K562 (cell line): ENCODE measurements at places on chromosomes 3 and 15. TPM values are rescaled to one million over a fixed set of nuclear protein-coding genes. Genes with fewer than 3 reads are reported as not detected.

GRCh38 chr3:136835089-136835812 is 16.3 kb downstream of the SLC35G2 start:
- no peak for DNase-seq

- DNase-seq = no peak
Observed at GRCh38 chr15:50262533-50262932, 3.0 kb downstream of the HDC start.

DNA sequence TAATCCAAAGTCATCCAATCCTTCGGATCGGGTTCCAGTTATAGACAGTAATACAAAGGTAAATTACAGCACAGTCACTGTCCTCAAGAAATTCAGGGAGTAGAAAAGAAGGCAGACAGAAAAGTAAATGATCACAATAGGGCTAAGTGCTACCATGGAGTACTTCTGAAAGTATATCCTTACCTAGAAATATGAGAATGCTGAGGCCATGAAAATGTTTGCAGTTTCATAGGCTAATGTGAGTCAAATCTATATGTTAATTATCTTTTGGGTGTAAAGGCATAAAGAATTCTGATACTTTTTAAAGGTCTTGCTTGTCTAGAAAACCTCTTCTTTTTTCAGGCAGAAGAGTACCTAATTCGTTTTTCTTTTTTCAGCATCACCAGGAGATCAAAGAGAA is 29.8 kb downstream of the PBRM1 start:
- no peak for DNase-seq

DNA sequence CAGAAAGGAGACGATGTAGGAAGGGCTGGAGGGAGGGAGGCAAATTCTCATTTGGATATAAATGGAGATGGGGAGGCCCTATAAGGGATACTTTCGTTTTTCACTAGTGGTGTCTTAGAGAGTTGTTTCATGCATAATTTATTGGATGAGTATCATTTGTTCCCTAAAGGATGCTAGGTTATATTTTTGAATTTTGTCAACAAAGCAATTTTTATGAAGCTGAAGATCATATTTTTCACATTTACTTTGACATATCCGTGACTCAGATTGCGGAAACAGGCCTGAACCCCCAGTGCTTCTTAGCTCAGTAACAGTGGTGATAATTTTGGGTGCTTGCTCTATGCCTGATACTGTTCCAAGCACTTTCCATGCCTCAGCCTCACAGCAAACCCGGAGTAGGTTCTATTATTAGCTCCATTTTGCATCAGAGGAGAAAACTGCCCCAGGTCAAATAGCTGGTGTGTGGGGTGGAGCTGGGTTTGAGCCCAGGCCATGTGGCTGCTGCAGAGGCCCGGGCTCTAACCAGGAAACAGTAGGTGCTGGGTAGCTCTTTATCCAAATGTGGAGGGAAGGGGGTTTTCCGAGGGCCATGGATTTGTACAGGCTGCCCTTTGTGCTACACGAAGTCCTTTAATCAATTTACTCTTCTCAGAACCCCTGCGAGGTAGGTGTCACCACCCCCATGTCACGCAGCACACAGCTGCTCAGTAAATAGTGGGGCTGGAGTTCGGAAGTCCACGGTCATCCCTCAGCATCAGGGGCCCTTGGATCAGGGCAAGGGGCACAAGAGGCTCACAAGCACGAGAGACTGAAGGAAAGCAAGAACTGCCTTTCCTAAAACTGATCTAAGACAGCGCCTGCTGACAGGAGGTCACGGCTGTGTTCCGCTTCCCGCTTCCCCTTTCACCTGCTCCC is 99.1 kb downstream of the SLC49A4 start:
- DNase-seq = no peak

DNA sequence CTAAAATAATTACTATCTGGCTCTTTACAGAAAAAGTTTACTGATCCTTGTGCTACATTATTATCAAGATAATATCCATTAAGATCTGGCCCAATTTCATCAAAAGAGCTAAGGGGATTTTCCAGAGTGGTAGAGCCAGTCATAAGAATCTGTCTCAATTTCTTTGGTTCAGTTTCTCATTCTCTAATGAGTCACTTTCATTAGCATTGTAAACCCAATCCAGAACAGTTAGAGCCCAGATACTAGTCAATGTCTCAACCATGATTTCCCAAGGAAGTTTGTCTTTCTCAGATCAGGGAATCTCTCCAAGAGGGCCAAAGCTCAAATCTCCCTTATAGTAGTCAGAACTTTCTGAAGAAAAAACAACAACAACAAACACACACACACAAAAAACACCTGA is 131.1 kb upstream of the PPP2R3A start:
- DNase-seq = no peak

DNA sequence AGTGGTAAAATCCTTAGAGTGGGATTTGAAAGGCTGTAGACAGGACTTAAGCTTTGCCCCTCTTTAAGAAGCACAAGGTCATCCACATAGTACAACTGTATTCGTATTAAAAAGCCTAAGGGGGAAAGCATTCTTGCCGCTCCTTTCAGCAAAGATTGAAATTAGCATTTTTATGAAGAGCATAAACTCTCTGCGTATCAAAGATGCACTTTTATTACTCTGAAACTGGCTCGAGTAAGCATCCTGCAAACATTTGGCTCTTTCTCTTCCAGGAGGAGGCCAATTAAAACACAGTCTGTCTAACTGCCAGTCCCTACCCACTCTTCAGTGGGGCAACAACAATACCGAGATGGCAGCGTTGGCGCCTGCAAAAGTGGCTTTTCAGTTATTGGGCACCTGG is 192.5 kb upstream of the TPRG1 start:
- no peak for DNase-seq

DNA sequence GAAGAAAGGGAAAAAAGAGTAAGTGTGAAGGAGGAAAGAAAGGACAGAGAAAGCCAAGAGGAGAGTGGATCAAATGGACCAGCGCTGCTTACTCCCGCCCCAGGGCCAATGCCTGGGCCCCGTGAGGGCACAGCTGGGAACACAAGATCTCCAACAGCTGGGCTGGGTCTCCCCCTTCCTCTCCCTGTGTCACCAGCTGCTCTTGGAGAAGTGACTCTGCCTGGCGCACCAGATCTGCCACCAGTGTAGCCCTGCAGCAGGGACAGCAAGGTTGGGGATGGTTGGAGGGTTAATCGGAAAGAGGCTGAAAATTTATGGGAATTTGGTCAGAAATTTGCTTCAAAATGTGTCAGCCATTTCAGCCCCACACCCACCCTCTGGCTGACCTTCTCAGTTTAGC is 8.4 kb downstream of the CDAN1 start:
- DNase-seq = no peak

GRCh38 chr3:23873941-23874340 is 42.8 kb downstream of the NKIRAS1 start:
- no peak for DNase-seq

DNA sequence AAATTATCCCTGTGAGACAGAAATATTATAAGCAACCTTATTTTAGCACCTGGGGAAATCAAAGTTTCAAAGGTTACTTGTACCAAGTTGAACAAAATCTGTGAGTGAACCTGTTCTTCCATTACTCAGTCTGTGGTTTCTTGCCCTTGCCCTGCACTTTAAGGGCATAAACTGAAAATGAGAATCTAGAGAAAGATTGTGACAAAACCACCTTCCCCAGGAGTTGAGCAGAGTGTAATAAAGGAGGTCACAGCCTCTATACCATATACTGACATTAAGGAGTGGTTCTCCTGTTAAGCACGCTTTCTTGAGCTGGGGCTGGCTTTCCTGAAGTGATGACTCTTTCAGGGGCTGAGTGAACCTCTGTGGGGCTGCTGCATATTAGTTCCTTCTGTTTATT is 143.4 kb downstream of the PDCD6IP start:
- no peak for DNase-seq

- DNase-seq = peak; percentile 57
Observed at GRCh38 chr3:52004163-52004787, 8.6 kb upstream of the RPL29 start.

GRCh38 chr15:59993950-59994401 is 10.1 kb upstream of the FOXB1 start:
- DNase-seq = no peak

DNA sequence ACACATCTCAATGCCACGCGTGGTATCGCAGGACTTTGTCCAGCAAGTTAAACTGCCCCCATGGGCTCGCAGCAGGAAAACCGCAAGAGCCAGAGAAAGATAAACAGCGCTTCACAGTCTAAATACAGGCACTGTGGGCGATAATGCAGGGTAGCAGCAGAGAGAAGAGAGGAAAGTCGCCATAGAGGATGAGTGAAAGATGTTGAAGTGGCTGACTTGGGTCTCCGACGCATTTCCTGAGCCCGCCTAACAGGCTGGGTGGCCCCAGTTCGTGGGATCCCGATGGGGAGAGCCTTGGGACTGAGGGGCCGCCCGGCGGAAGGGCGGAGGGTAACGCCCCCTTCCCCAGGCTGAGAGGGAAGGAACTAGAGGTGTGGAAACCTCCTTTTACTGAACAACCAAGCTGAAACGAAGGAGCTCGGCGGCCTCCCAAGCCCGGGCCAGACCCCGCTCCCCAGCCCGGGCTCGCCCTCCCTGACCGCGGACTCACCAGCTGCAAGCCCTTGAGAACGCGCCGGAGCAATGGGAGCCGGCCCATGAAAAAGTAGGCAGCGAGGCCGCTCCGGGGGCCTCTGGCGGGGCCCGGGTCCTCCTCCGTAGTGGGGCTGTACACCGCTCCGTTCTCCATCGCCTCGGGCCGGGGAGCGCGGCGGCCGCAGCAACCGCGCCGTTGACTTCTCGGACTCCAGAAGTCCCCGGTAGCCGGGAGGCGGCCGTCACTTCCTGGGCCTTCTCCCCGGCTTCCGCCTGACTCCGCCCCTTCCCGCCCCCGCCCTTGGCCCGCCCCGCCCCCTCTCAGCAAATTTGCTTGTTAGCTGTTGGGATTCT is at the start of gene CMTM6:
Gene CMTM6 (minus strand): TSS at position 735 of the 828 bp plus-strand sequence. CDS start 107 bp downstream, at position 628.
- DNase-seq = peak; percentile 97

DNA sequence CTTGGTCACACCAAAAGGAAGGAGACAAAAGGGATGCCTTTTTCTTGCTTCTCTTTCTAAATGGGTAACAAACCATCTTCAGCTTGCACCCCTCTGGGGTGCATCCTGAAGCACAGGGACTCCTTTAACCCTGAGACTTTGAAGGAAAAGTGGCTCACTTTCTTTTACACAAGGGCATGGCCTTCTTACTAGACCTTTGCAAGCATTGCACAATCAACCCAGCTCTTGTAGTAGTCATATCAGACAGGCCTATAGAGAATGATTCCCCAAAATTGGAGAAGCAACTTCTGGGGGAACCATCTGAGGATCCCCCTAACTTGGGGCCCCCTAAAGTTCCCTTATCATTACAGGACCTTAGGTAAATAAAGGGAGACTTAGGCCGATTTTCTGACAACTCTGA is 56.1 kb upstream of the GK5 start:
- no peak for DNase-seq

DNA sequence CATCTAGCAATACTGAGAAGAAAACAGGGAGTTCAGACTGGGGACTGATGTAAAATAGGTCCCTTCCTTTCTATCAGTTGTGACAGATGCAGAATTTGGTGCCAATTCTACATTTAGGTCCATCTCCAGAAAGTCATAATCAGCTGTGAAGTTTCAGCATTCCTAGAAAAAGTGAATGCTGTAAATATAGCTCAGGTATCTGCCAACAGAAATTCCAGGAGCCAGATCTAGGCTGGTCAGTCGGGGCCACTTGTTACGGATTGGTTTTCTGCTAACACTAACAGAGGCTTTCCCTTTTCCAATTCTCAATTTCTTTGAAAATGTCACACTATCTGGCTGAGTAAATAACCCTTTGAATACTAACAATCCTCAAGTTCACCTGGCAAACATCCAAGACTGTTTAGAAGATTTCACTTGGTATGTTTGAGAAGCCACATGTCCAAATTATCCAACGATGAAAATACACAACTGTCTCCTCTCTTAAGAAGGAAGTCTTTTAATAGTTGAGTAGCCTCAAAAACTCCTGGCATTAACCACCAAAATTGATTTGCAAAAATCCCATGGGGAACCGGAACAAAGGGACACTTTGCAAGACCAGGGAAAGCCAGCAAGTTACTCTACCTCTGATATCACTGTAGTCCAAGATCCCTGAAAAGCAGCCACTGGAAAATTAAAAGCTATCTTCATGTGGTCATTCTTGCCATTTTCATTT is 222.3 kb downstream of the ZMAT3 start:
- DNase-seq = no peak

- no peak for DNase-seq
Observed at GRCh38 chr3:162437480-162437879, 940.9 kb downstream of the OTOL1 start.

- DNase-seq = no peak
Observed at GRCh38 chr3:59408047-59408624, 358.3 kb upstream of the CFAP20DC start.

DNA sequence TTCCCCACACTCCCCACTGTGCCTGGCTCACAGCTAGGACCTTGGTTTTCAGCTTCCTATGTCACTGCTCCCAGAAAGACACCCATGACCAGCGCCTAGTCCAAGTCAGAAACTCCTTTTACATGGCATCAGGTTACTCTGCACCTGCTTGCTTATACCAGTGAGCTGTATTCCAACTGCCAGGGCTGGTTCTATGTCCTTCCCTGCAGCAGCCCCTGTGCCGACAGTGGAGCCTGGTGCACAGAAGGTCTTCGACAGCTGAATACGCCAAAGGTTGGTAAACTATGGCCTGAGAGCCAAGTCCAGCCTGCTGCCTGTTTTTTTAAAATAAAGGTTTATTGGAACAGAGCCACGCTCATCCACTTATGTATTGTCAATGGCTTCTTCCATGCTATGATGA is 102.5 kb downstream of the IQSEC1 start:
- no peak for DNase-seq

DNA sequence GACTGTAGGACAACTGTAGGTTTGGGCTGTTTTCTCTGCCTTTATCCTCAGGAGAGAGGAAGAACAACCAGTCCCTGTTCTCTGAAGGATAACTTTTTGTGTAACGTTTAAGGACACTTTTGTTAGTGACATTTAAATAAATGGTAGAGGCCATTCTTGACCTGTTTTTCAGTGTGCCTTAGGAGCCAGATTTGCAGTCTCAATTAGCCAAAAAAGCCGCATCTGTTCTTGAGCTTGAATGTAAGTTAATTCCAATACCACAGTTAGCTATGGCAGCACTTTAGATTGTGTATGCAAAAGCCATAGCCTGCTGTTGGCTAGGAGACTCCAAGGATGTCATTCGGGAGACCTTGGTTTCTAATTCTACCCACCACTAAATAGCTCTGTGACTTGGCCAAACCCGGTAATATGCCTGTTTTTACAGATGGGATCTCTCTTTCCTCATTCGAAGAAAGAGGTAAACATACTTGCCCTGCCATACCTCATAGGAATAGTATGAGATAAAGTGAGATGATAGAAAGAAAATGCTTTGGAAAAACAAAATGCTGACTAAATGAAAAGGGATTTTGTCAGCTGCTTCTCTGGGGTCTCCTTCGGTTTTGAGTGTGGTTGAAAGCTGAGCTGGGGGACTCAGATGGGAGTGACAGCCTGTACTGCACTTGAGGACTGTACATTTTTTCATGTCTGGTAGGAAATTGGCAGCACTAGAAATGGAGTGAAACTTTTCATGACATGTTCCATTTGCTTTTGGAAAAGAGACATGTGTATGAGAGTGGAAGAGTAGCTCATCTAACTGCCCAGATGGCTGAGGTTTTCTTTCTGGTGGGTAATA is 57.3 kb upstream of the ROPN1 start:
- no peak for DNase-seq

GRCh38 chr15:41408234-41408641 is 5.9 kb upstream of the NDUFAF1 start:
- DNase-seq = no peak

Gene FBXO40
- total RNA-seq = not detected in 2 replicates

Gene STX19
- not detected in 2 replicates for total RNA-seq

Gene ITPKA
- total RNA-seq = 33.3 and 35.8 TPM in 2 replicates

Gene CCR3
- total RNA-seq = not detected in 2 replicates

Gene CRYGS
- 1.5 and 1.6 TPM in 2 replicates for total RNA-seq

Gene SNTN
- not detected in 2 replicates for total RNA-seq

Gene RTP1
- total RNA-seq = not detected in 2 replicates

Gene TM4SF1
- total RNA-seq = 0.44 and 0.67 TPM in 2 replicates

Gene CYP1A2
- not detected in 2 replicates for total RNA-seq

Gene HIGD2B
- total RNA-seq = 0.22 TPM in 1 of 2 replicates, not detected in the other

Gene CLSTN2
- 0.02 TPM in 2 replicates for total RNA-seq

Gene IL1RAP
- total RNA-seq = 0.62 and 1.3 TPM in 2 replicates
